Motor neuron (in vitro differentiated cells): ENCODE measurements at places on chromosomes 2 and 18. TPM values are rescaled to one million over a fixed set of nuclear protein-coding genes. Genes with fewer than 3 reads are reported as not detected.

- ATAC-seq, result no peak
Observed at GRCh38 chr2:121173112-121173511, 111.9 kb downstream of the TFCP2L1 start.

DNA sequence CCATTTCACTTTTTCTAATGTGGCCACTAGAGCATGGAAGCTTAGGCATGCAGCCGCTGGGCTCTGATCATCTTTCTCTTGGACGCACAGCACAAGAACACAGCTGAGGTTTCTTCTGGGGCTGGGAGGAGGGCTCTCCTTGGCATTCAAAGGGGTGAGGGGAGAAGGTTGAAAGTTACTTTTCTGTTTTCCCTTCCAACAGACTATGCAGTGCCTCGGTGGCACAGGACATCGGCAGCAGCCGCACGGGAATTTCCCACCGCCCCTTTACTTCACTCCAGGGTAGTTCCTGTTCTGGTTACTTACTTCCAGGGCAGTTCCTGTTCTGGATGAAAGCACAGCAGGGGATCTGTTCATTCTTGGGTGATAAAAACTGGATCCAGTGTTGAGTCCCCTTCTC lies 18.9 kb upstream of the MAL start:
- ATAC-seq, result no peak

GRCh38 chr2:8848328-8849100 lies 11.1 kb upstream of the KIDINS220 start:
- no peak for ATAC-seq

- ATAC-seq, result no peak
Observed at GRCh38 chr2:112151701-112152440, 13.7 kb downstream of the FBLN7 start.

DNA sequence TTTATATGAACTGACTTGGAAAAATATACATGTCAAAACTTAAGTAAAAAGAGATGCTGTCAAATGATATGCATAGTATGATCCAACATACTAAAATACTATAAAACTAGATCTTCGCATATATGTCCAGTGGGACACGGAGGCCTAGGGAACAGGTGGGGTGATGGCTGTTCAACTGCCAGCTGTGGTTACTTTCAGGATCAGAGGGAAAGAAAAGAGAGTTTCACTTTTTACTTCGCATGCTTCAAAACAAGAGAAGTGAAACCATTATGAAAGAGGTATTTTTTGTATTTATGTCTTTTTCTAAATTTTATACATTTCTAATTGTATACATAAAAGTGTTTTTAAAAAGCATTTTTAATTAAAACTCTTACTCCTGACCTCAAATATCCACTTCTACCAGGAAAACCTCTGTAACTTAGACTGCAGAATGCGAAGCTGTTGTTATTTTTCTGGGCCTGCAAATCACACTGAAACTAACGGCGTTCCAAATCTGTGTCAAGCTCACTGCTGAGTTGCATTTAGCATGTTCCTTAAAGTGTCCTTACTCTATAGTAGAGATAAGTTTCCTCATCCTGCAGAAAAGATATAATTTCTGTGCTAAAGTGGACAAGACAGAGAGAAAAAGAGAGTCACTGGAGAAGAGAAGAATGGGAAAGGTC lies 97.8 kb upstream of the SLC35G4 start:
- ATAC-seq, result no peak

- no peak for ATAC-seq
Observed at GRCh38 chr2:230405824-230406223, 10.2 kb upstream of the SP100 start.

DNA sequence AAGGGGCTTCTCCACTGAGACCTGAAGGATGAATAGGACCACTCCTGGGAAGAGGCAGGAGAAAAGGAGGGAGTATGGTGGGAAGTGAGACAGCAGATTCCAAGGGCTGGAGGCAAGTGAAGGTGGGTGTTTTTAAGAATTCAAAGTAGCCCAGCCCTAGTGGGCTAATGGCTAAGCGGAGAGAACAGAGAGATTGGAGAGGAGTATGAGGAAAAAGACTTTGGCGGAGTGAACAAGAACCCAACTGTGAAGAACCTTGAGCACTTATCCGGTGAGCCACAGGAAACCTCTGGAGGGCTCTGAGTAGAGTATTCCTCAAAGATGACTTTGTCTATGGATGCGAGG lies 142.6 kb downstream of the COPS8 start:
- ATAC-seq, result no peak

DNA sequence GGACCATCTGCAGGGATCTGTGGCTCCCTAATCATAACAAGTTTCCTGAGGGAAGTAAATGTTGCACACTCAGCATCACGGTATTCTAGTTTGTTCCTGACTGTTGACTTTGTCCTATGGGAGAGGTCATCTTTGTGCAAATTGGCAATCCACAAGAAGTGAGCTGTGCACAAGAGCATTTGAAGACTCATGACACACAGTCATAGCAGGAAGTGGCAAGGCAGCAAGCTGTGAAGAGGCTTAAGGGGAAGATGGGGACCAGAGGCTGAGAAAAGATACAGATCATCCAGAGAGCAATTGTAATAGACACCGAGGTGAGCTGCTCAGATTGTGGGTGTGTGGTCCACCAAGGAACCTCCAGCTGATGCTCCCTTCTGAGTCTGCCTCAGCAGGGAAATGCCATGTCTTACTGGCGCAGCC lies 2.7 kb downstream of the TNP1 start:
- ATAC-seq, result no peak

DNA sequence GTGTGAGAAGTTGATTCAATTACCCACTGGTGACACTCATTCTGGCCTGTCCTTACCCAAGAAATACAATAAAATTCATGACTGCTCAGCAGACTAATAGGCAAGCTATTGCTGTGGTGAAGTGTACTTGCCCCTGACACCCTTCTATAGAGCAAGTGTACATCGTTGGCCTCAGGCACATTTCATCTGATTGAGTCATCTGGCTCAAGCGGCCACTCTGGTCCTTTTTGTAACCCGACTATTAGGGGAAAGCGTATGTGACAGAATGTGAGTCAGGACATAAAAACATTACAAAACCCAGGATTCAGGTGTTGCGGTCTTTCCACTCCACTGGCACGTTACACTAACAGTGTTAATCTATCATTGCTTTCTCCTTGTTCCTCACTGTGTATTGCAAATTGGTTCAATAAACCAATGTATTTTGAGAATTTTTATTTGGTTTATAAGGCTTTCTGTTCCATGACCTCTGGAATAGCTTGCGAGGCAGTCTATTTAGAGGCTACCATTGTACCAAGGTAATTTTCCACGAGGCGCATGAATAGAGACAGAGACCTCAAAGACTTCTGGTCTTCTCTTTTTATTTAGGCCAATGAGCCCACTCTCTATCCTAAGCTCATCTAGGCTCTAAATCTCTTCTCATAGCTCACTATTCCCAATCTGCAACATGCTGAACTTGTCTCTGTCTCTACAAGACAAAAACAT lies 10.2 kb upstream of the TTC32 start:
- ATAC-seq, result peak; percentile 82

- no peak for ATAC-seq
Observed at GRCh38 chr2:112938904-112939303, 27.9 kb downstream of the IL37 start.

- ATAC-seq, result peak; percentile 68
Observed at GRCh38 chr2:109318150-109318948, 189.3 kb downstream of the SH3RF3 start.

DNA sequence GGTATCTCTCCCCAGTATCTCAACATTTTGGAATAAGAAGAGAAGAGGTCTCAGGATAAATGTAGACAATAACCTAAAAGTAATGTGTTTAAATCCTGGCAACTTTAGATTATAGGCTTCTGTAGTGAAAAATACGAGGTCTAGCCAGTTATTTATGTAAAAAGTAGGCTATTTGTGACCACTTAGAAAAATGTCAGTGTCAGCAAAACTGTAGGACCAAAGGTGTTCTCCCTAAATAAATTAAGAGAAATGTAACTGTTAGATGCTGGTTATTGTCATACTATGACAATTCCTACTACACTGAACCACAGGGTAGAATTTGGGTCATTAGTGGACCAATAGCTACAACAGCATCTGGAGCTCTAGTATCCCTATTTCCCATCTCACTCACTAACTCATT lies 2.0 kb downstream of the SUPT7L start:
- ATAC-seq, result no peak

- ATAC-seq, result no peak
Observed at GRCh38 chr2:151918308-151918707, 90.1 kb upstream of the ARL5A start.

- ATAC-seq, result no peak
Observed at GRCh38 chr2:182115258-182115657, 129.6 kb downstream of the PPP1R1C start.

- no peak for ATAC-seq
Observed at GRCh38 chr2:75162897-75163296, 36.4 kb downstream of the TACR1 start.

DNA sequence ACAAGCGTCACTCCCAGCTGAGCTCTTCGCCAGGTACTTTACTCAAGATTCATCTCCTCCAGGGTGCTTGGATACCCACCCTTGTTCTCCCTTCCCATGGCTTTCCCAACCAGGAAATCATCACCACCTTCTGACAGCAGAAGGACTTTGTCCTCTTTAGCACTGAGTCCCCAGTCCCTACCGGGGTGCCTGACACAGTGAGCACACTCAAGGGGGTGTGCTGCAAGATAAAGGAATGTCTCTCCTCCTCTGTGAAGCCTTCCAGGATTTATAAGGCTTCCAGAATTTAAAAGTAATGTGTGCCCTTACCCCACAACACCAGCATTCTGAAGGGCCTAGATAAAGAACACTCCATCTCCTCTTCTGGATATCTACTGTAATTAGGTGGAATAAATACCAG lies 39.6 kb downstream of the ACVR1 start:
- no peak for ATAC-seq

DNA sequence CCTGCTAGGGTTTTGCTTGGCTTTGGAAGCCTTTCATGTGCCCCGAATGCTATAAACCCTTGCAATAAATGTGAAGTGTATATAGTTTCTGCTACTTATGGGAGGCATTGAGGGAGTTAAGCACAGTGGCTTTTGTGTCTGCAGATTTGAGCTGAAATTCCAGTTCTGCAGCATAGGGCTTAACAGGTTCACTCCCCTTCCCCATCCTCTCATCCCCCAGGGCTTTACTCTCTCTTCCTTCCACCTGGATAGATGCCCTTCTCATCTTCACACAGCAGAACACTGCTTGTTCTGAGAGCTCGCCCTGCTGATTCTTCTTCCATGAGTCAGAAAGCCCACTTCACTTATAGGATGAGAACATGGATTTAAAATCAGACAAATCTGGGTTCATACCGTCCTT lies 37.2 kb downstream of the SOX11 start:
- no peak for ATAC-seq

DNA sequence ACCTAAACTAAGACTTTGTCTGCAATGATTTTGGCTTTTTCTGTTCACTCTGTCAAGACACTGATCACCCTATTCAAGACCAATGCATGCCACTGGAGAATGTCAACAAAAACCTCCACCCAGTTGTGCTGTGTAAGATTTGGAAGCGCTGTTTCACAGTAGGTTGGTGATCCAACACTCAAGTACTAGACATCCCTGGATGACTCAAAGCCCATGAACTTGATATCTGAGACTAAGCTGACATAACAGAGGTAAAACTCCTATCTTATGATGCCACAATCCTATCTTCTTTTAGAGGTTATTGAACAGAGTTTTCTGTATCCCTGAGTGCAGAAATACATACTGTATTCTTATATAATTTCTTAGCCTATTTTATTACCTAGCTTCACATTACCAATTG lies 251.3 kb upstream of the ETAA1 start:
- ATAC-seq, result no peak

GRCh38 chr2:239053801-239054503 lies 206.1 kb downstream of the TWIST2 start:
- ATAC-seq, result no peak

Gene PROC
- 0.49 and 0.95 TPM in 2 replicates for total RNA-seq

Gene TTN
- total RNA-seq, result 0.99 and 2.4 TPM in 2 replicates

Gene SLC30A3
- 0.60 and 0.69 TPM in 2 replicates for total RNA-seq

Gene DLX2
- total RNA-seq, result 16.0 and 19.2 TPM in 2 replicates

Gene CFC1
- 0.58 TPM in 1 of 2 replicates, not detected in the other for total RNA-seq

Gene TBR1
- 0.05 and 0.25 TPM in 2 replicates for total RNA-seq

Gene WDR75
- 71.2 and 73.9 TPM in 2 replicates for total RNA-seq

Gene ALPI
- total RNA-seq, result 0.13 TPM in 1 of 2 replicates, not detected in the other
